ENCODE measurements at places on chromosomes 1 and 21.

- DNase-seq: peak; percentile 25
Measured at GRCh38 chr1:100009458-100009857, 39.7 kb downstream of the SLC35A3 start.

GRCh38 chr1:63975481-63975880, 201.7 kb downstream of the ROR1 start:
- no peak for DNase-seq

GRCh38 chr1:172448995-172449584, 5.2 kb upstream of the PIGC start:
- no peak for DNase-seq

GRCh38 chr1:81682490-81682889, 118.2 kb upstream of the ADGRL2 start:
- no peak for DNase-seq

GRCh38 chr21:33244082-33244778, 14.5 kb downstream of the IFNAR2 start:
- no peak for DNase-seq

DNA sequence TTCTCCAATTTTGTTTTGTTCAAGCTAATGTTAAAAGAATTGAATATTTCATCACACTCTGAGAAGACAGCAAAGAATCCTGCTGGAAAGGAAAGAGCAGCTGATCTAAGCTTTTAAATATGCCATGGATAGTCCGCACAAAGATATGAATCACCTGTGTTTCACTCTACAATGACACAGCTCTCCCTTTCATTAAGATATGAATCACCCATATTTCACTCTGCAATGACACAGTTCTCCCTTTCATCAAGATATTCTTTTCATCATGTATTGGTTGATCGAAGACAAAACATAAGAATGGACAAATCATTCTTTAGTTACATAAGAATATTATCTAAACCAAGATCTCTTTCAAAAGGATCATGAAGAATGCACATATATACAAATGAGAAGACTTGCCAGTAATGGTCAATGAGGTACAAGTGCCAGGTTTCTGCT, 367.3 kb downstream of the SMYD3 start:
- DNase-seq: peak; percentile 70

DNA sequence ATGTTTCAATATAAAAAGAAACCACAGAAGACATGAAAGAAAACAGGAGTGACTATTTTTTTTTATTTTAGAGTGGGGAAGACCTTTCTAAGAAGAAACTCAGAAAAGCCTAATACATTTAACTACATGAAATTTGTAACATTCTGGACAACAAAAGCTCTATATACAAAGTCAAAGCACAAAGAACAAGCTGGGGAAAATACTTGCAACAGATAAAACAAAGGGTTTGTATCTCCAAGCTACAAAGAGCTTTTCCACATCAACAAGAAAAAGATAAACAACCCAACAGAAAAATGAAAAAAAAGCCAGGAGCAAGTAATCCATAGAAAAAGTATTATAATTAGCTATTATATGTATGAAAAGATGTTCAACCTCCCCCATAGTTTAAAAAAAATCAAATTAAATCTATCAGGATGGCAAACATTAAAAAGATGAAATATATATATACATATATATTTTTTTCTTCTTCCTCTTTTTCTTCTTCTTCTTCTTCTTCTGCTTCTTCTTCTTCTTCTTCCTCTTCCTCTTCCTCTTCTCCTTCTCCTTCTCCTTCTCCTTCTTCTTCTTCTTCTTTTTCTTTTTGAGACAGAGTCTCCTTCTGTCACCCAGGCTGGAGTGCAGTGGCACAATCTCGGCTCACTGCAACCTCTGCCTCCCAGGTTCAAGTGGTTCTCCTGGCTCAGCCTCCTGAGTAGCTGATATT, 49.1 kb upstream of the EPS8L3 start:
- DNase-seq: no peak

- no peak for DNase-seq
Measured at GRCh38 chr1:88191917-88192316, 492.2 kb upstream of the PKN2 start.

DNA sequence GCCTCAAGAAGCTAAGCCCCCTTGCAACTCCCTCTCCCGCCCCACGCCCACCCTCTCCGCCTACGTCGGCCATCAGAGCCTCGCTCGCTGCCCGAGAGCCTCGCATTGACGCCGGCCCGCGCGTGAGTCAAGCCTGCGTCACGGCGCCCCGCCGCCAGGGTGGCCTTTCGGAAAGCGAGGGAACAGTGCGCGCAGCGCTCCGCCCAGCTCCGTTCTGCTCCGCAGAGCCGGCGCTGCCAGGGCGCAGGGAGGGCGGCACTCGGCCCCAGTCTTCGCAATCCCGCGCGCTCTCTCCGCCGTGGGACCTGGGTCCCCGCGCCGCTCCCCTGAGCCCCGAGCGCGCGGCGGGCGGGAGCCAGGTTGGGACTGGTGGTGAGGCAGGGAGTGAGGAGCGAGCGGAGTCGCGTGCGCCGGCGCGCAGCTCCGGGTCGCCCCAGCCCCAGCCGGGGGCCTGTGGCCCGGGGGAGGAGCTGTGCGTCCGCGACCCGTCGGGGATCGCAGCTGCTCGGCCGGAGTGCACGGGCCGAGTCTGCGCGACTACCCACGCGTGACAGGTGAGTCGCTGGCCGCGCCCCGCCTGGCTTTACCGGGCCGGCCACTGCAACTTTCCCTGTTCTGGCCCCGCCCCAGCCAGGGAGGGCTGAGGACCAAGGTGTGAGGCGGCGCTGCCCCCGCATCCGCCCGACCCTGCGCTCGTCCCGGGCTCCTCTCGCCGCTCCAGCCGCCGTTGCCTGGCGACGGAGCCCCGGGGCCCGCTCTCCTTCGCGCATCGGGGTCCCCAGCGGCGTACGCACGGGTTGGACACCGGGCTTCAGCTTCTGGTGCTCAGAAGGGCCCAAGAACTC, at the start of gene SLC6A17:
Gene SLC6A17, plus strand, starts transcription at position 165 of the 845 bp plus-strand sequence. CDS start 16,436 bp downstream, outside the sequence.
- DNase-seq: peak; percentile 69

GRCh38 chr1:53125623-53126360, 16.6 kb downstream of the SLC1A7 start:
- no peak for DNase-seq

DNA sequence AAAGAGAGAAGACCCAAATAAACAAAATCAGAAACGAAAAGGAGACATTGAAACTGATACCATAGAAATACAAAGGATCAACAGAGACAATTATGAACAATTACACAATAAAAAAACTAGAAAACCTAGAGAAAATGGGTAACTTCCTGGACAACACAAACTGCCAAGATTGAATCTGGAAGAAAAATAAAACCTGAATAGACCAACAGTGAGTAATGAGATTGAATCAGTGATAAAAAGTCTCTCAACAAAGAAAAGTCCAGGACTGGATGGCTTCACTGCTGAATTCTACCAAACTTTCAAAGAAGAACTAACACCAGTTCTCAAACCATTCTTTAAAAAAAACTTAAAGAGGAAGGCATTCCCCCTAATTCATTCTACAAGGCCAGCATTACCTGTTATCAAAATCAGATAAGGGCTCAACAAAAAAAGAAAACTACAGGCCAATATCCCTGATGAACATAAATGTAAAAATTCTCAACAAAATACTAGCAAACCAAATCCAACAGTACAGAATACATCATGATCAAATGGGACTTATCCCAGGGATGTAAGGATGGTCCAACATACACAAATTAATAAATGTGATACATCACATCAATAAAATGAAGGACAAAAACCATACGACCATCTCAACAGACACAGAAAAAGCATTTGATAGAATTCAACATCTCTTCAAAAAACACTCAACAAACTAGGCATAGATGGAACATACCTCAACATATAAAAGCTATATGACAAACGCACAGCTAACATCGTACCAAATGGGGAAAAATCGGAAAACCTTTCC, 119.9 kb downstream of the ACBD6 start:
- peak; percentile 14 for DNase-seq

GRCh38 chr1:241918879-241919278, 38.7 kb upstream of the BECN2 start:
- DNase-seq: peak; percentile 66

- peak; percentile 95 for DNase-seq
Measured at GRCh38 chr1:16181887-16182719, 26.2 kb upstream of the EPHA2 start.

DNA sequence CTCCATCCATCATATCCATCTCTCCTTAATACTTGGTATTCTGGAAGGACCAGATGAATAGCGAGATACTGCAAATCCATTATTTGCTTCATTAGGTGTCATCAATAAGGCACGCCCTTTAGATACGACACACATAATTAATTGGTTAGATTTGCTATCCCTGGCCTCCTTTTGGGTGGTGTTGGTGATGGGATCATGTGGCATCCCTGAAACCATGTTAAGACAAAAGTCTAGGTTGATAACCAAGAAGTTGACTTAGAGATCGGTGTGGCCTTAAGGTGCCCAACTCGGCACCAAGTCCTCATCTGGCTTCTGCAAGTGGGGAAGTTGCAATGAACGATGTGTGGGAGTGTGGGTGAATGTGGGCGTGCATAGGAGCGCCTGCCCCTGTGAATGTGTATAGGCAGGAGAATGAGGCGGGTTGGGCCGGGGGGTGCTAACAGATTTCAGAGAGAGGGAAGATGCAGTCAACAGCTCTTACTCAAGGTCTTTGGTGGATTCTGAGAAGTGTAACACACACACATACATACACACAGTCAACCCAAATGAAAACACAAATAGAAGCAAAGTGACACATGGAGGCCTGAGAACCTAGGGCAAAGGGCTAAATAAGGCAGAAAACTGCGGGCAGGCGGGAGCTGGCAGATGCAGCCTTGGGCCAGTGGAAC, 415.7 kb upstream of the ESRRG start:
- no peak for DNase-seq

- DNase-seq: peak; percentile 62
Measured at GRCh38 chr1:89590341-89591080, 42.4 kb upstream of the LRRC8C start.

GRCh38 chr1:206495493-206496046, 11.8 kb upstream of the RASSF5 start:
- no peak for DNase-seq

- no peak for DNase-seq
Measured at GRCh38 chr1:231418101-231418740, 3.9 kb downstream of the EGLN1 start.

DNA sequence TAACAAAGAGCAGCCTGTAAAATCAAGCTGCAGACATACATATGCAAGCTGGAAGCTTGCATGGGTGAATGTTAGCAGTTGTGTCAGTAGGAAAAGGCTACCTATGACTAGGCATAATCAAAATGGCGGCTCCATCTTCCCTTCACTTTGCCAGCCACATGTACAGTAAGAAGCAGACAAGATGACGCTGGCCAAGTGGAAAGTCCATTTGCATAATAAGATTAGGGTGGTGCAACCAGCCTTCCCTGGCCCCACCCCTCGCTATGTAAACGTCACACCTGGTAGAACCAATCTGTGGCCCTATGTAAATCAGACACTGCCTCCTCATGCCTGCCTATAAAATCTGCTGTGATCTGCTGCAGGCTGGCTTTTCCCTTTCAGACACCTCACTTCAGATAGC, 171.9 kb upstream of the USP25 start:
- no peak for DNase-seq

DNA sequence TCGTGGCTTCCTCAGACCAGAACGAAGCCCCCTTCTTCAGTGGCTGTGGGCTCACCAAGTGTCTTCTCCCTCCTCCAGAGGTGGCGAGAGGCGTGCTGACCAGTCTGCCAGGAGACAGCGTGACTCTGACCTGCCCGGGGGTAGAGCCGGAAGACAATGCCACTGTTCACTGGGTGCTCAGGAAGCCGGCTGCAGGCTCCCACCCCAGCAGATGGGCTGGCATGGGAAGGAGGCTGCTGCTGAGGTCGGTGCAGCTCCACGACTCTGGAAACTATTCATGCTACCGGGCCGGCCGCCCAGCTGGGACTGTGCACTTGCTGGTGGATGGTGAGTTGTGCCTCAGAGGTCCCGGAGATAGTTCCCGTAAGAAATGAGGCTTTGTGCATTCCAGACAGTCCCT, 24.0 kb downstream of the IL6R start:
- no peak for DNase-seq

DNA sequence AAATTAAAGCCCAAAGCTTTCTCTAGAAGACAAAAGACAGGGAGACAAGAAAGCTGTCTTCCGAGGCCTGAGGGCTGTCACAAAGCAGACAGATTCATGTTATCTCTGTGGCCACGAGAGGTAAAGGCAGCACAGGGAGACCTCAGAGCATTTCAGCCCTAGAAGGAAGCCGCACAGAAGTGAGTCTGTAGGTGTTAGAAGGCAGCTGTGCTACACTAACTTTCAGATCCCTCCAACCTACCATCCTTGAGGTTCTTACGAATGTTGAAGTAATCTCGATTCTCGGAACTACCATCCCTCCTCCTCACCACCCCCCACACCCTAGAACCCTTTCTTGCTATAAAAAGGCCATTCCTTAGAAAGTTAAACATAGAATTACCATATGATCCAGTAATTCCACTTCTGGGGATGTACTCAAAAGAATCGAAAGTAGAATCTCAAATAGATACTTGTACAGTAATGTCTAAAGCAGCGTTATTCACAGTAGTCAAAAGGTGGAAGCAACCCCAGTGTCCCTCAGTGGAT, 21.5 kb upstream of the LYST start:
- no peak for DNase-seq

DNA sequence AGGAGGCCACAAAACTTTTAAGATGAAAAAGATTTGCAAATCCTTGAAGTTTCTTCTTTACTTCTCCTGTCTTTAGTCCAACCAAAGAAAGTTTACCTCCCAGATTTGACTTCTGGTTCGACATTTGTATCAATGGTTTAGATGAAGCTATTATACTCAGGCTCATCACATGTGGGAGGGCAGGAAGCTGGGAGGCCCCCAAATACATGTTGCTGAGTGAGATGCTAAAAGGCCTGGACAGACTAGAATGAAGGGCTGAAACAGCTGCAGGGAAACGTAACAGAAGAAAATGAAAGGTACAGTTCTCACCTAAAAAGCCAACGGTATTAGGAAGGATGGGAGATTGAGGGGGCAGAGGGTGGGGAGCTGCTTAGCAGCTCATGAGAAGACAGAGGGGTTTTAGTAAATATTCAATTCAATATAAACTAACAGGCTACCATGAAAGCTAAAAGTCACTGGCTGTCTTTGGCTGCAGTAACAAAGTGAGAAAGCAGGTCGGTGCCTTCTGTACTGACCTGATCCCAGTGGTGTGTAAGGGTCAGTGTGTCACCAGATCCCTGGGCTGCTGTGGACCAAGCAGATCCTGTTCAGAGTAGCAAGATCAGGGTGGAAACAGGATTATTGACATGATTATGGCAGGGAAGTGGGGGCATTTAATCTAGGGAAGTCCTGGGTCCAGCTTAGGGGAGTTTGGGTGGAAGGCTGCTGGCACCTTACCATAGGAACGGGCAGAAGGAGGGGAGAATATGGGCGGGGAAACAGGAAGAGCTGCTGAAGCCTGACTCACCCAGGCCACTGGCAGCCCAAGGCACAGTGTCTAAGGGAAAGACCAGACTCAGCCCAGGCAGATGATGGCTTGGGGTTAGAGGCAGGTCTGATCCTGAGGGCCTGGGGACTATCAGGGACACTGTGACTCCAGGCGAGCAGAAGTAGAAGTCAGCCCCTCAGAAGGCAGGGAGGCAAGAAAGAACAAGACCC, 60.4 kb downstream of the KCNN3 start:
- DNase-seq: peak; percentile 22

- DNase-seq: no peak
Measured at GRCh38 chr1:234330843-234331215, 42.4 kb upstream of the COA6 start.

GRCh38 chr1:185654199-185654951, 79.8 kb upstream of the HMCN1 start:
- peak; percentile 64 for DNase-seq

- DNase-seq: no peak
Measured at GRCh38 chr1:35188578-35189392, 4.2 kb downstream of the SFPQ start.

Data from adipocyte (in vitro differentiated cells).